ENCODE measurements at places on chromosomes 13 and 19.

DNA sequence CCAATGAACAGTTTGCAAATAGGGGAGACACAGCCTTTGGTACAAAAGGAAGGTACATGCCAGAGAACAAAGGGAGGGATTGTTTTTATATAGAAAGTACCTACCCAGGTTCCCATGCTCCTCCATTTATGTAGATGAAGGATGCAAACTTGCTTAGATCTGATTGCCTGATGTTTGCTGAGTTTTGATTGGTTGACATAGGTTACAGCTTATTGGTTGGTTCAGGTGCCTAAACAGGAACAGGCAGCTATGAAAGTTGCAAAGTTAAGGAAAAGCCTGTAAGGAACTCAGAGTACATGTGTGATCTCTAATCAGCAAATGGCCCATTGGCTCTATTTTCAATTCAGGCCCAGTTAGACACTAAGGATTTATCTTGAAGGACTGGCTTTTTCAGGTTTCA, 6.5 kb upstream of the NAA16 start:
- DNase-seq: no peak

DNA sequence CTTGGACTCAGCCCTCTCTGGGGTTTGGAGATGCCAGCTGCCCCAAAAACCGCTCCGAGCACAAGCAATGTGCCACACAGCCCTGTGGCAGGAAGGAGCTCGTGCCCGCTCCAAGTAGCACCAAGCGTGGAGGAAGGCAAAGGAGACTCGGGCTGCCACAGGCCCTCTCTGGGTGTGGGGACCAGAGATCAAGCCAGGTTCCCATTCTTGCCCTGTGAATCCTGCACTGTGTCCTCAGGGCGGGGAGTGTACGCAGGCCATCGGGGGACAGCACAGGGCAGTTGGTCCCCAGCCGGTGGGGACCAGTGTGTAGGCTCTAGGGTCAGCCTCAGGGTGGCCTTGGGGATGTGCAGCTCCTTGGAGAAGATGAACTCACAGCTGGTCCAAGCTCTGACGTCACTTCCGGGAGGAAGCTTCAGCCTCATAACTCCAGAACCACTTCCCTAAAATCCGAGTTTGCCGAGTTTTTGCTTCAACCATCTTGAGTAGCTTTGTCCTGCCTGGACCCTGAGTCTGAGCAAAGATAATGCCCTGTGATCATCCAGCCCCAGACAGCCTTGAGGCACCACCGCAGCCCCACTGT, 9.3 kb upstream of the CPAMD8 start:
- no peak for DNase-seq

GRCh38 chr13:93227878-93228642, 1.5 kb downstream of the GPC6 start:
- DNase-seq: no peak

DNA sequence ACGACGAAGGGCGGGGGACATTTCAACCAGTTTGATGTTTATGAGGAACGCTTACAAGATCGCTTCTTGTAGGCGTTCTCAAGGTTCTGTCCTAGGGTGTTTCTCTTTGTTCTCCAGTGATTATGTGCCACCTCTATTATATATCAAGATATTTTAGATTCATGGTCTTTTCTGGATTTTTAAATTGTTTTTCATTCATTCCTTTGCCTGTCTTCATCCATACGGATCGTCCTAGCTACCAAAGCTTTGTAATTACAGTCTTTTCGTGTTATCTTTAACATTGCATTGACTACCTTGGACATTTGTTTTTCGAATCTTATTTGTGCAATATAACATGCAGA, 342 bp upstream of the EID2 start:
- no peak for DNase-seq

- DNase-seq: no peak
Observed at GRCh38 chr19:16957151-16957701, 68.4 kb downstream of the F2RL3 start.

- DNase-seq: no peak
Observed at GRCh38 chr13:102686024-102686423, 8.8 kb downstream of the METTL21C start.

DNA sequence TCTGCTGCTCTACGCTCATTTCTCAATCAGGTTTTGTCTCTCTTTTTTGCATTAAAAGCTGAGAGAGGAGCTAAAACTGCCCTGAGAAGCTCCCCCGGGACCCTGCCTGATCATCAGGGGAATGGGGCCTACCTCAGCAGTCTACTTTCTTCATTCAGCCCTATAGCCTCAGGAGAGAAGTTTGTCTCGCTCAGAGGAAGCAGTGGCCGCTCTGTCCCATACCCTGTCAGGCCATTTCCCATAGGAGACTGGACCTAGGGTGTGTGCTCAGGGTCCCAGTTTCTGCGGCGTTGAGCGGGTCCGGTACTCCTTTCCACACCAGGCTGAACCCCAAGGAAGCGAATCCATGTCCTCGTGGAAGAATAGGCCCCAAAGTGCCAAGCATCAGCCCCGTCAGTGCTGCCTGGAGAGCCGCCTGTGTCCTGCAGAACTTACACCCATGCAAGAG, 21.7 kb downstream of the UBE2L5 start:
- DNase-seq: no peak

DNA sequence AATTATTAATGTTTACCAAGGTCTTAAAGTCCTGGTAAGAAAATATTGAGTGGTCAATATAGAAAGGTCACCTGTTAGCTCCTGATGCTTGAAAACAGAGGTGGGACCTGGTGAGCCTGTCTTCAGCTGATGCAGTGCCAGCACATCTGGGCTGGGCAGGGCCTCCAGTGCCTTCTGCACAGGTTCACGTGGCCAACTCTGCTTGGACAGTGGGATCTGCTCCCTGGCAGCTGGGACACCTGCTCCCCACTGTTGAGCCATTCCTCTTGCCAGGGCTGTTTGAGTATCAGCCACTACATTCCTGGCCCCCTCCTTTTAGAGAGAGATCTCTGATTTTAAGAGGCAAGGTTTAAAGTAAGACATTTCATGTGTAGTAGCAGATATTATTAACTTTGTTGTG, 135.0 kb downstream of the TM9SF2 start:
- DNase-seq: no peak

- DNase-seq: no peak
Observed at GRCh38 chr19:18895038-18895823, 727 bp downstream of the CERS1 start.

- no peak for DNase-seq
Observed at GRCh38 chr19:24166055-24166454, 79.1 kb downstream of the ZNF254 start.

GRCh38 chr19:2694196-2694595, 8.3 kb downstream of the GNG7 start:
- DNase-seq: no peak

GRCh38 chr19:33134571-33135041, 2.7 kb downstream of the WDR88 start:
- DNase-seq: no peak
